ENCODE measurements at places on chromosomes 7 and 10.

GRCh38 chr10:76301211-76301610 lies 869.8 kb downstream of the LRMDA start:
- DNase-seq, result no peak

DNA sequence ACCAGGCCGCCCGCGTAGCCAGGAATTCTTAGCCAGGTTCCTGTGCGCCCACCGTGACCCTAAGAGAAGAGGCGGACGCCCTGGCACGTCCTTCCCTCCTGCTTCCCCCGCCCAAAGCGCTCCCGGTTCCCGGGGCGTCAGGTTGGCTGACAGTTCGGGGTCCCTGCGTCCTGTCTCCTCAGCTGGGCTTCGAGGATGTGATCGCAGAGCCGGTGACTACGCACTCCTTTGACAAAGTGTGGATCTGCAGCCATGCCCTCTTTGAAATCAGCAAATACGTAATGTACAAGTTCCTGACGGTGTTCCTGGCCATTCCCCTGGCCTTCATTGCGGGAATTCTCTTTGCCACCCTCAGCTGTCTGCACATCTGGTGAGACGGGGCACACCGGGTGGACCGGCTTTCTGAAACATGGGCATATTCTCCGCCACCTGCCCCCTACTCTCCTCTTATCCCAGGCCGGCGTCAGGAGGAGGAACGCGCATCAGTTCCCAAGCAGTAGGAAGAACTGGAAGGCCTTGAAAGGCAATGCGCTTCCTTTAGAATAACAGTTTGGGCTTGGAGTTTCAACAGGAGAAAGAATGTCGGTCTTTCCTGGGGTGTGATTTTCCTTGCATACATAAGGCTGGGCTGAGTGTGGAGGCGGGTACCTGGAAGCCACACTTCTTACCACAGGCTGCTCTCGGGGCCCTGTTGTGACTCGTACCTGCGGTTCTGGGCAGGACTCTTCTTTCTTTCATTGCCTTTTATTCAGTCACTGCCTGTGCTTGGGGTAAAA lies 728 bp downstream of the CAV2 start:
- DNase-seq, result peak; percentile 42

- DNase-seq, result no peak
Measured at GRCh38 chr10:73875139-73875475, 752 bp upstream of the CAMK2G start.

DNA sequence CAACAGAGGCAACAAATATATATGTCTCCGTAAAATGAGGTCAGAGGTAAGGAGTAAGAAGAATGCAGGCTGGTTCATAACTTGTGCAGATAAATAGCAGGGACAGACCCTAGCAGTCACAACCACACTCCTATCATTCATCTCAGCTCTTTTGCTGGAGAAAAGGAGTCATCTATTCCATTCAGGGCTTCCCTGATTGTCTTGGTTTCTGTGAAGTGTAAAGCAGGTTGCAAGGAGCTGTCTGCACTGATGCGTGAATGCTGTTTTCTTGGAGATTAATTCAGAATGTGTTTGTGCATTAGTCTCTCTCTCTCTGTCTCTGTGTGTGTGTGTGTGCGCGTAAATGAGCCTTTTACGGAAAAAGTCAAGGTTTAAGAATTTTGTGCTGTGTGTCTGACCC lies 643.3 kb upstream of the SORCS1 start:
- DNase-seq, result no peak

DNA sequence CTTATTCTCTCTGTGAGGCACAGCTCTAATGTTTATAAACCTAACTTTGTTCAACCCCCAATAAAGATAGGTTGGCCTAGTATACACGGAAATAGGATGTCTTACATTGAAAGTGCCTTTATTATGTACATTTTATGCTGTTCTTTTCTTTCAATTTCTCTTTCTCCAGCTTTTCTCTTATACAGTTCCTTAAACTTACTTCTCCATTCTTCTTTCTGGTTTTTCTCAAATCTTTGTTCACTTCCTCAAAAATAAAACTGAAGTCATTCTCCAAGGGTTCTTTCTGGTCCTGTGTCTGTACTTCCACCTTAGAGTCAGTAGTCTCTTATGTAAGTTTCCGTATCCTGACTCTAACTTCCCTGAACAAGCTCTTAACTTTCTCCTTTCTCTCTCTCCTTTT lies 29.2 kb upstream of the NAMPT start:
- DNase-seq, result no peak

GRCh38 chr10:77159538-77160110 lies 478.0 kb downstream of the KCNMA1 start:
- DNase-seq, result no peak

- DNase-seq, result no peak
Measured at GRCh38 chr10:74086317-74086716, 64.3 kb downstream of the AP3M1 start.

GRCh38 chr10:18545621-18546305 lies 105.6 kb downstream of the NSUN6 start:
- no peak for DNase-seq

DNA sequence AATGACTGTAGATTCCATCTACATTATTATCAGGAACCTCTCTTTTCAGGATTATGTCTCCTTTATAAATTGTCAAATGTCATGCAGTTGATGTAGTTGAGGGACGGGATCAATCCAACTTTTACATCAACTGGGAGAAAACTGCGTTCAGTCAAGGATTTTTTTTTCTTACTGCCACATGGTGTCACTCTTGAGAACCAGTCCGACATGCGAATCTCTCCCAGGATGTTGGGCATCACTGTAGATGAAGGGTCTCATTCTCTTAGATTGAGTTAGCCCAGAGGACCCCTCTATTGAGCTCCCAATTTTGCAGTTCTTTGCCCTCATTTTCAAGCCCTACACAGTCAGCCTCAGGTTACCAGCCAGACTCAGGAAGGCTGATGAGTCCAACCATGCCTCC lies 120.3 kb upstream of the PTPRZ1 start:
- no peak for DNase-seq

DNA sequence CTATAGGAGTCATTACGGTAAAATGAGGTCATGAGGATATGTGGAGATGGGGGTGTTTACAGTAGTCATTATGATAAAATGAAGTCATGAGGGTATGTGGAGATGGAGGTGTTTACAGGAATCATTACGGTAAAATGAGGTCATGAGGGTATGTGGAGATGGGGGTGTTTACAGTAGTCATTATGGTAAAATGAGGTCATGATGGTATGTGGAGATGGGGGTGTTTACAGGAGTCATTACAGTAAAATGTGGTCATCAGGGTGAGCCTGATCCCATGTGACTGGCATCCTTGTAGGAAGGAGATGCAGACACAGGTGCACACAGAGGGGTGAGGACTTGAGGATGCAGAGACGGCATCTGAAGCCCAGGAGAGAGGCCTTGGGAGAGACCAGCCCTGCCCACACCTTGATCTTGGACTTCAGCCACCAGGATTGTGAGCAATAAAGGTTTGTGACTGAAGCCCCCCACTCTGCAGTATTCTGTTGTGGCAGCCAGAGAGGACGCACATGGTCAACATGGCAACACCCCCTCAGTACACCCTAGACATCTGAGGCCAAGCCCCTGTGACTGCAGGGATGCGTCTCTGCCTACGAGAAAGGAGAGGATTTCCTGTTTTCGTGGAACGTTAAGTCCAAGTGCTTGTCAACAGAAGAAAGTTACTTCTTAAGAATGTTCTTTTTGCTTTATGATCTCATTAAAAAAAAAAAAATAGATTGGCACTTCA lies 544.4 kb downstream of the DNAJB6 start:
- no peak for DNase-seq

DNA sequence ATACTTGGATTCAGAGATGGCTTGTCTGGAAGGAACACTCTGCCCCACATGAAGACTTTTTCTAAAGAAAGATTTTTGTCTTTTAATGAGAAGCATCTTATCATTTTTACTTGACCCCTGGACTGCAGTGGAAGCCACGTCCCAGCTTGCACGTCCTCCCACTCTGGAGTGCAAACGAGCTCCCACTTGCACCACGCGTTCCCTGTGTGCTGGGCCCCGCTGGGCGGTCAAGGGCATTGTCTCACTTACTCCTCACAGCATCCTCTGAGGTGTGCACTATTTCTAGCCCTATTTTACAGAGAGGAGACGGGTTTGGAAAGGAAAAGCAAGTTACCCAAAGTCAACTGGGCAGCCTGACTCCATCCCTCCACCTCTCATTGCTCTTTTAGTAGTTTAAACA lies 175.2 kb downstream of the HIBADH start:
- DNase-seq, result no peak

DNA sequence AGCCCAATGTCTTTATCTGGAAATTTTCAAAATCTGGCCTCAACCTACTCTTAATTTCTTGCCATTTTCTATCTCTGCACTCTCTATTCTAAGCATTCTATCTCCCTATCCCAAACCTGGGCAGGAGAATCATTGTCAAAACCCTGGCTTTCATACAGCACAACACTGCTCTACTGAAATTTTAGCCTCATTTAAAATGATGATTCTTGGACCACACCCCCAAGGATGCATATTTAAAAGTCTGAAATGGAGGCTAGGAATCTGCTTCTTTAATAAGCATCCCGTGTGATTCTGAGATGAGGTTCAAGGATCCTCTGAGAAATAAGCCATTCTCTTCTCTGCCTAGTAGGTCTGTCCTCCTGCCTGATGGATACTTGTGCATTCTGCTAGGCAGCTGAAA lies 50.8 kb upstream of the EGR2 start:
- no peak for DNase-seq

DNA sequence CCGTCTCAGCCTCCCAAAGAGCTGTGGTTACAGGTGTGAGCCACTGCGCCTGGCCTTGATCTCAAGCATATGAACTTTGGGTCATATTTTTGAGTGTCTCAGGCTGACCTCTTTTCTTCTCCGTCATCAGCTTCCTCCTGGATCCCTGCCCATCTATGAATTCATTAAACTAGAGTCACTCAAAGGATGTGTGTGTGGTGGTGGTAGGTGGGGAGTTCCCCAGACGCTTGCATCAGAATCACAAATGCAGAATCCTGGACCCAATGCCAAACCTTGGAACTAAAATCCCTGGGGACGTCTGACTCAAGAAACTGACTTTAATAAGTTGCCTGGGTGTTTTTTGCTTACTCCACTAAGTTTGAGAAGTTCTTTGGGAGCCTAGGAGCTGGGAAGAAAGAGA lies 6.7 kb upstream of the CREB5 start:
- DNase-seq, result no peak

GRCh38 chr10:74645692-74646091 lies 180.7 kb upstream of the KAT6B start:
- DNase-seq, result no peak

- DNase-seq, result no peak
Measured at GRCh38 chr7:24936121-24936824, 43.7 kb downstream of the OSBPL3 start.

- no peak for DNase-seq
Measured at GRCh38 chr7:115613836-115614235, 416.7 kb downstream of the TFEC start.

DNA sequence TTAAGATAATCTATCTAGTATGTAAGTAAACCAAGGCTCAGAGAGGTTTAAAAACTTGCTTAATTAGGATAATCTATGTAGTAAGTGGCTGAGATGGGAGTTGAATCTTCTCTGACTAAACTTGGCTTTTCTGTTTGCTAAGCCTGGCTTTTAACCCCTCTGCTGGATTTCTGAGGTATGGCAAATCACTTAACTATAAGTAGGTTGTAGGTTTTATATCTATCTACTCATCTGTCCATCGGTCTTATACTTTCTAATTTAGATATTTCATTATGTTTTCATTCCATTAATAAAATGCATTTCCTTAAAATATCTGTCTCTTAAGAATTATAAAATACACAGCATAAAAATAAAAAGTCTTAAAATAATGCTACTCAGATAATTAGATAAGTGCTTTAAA lies 59.4 kb downstream of the ST7 start:
- DNase-seq, result no peak

- no peak for DNase-seq
Measured at GRCh38 chr7:2849941-2850766, 6.0 kb upstream of the GNA12 start.

DNA sequence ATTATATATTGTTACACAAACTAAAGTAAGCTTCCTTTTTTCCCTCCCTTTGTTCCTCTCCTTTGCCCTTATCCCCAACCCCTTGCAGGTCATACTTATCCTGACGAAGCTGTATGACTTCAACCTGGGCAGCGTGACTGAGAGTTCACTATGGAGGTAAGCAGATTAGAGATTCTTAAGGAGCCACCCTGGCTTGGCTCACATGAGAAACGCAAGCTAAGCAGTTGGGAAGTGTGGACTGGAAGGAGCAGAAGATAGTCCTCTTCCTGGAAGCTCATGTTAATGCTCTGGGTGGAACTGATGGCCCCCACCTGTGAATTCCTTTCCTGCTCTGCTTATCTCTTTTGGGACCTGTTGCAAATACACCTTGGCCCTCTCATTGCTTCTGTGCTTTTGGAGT lies 201.6 kb downstream of the SORCS3 start:
- no peak for DNase-seq

- DNase-seq, result no peak
Measured at GRCh38 chr7:44845451-44845850, 2.4 kb downstream of the H2AZ2 start.

- peak; percentile 75 for DNase-seq
Measured at GRCh38 chr10:85791818-85792532, 574.6 kb downstream of the GRID1 start.

DNA sequence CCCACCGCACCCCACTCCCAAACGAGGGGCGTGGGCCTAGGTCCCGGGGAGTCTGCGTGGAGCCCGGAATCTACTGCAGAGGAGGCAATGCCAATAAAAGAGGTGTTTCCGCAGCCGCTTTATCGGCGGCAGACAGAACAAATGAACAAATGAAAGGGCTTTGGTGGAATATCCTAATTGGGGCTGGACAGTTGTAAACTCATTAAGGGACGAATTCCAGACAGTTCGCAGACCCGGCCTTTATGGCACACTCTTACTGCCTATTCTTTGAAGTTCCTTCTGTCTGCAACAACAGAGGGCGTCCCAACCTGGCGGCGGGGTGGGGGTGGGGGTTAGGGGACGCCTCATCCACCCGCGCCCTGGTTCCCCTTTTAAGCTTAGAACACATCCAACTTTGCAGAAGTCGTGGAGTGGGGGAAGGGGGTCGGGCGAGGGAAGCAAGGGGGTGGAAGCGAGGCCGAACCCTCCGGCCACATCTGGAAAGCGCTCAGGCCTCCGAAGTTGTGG lies 4.1 kb downstream of the HOXA9 start:
- no peak for DNase-seq

DNA sequence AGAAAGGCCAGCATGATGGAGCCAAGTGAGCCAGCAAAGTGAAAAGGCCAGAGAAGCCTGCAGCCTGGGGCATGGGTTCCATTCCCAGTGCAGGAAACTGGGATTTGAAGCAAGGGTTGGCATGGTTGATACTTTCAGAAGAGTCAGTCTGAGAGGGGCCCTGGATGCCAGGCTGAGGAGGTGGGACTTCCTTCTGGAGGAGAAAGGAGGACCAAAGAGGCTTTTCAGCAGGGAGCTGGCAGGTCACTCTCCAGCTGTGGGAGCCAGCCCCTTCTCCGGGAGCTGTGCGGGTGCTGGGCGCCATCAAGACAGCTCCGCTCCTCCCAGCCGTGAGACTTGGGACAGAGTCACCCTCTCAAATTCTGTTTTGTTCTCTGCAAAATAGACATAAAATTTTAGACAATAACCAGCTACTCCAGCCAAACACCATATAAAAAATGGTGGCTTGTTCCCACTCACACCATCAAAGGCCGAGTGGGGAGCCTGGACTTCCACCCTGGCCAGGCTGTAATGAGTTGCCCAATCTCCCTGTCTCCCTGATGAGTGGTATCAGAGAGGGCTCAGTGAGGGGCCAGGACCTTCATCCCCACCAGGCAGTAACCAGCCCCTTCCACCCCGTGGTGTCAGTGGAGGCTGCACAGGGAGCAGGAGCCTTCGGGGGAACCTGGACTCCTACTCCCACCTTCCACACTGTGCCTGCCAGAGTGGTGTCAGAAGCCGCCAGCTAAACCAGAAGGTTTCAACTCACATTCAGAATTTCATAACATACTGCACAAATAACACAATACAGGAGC lies 133.6 kb upstream of the RET start:
- no peak for DNase-seq
